ENCODE measurements at places on chromosomes 1 and 21. TPM values are rescaled to one million over a fixed set of nuclear protein-coding genes. Genes with fewer than 3 reads are reported as not detected.

Gene CD34
- 0.05 TPM for total RNA-seq

Gene SNX7
- 49.6 TPM for total RNA-seq

Gene TMEM9
- total RNA-seq: 75.8 TPM

Gene ACTA1
- 0.14 TPM for total RNA-seq

Gene ATP6V1G3
- total RNA-seq: not detected

Gene HSD3B2
- total RNA-seq: not detected

Gene BRDT
- not detected for total RNA-seq

Gene PALMD
- 0.59 TPM for total RNA-seq

Gene TXNDC12
- 63.2 TPM for total RNA-seq

Gene TMEM269
- total RNA-seq: not detected

Gene HPDL
- 1.4 TPM for total RNA-seq

Gene SLAMF7
- total RNA-seq: not detected

Gene REN
- not detected for total RNA-seq

Gene GNAT2
- not detected for total RNA-seq

Gene ZBTB8A
- 8.0 TPM for total RNA-seq

Gene EPHB2
- total RNA-seq: 58.8 TPM

Gene TEX38
- not detected for total RNA-seq

Gene MCOLN2
- 0.30 TPM for total RNA-seq

Gene CFHR3
- 0.23 TPM for total RNA-seq

Gene IKBKE
- total RNA-seq: 30.7 TPM

Gene COL24A1
- total RNA-seq: 1.8 TPM

Gene CHIA
- total RNA-seq: not detected

Gene PODN
- total RNA-seq: 1.5 TPM

Gene SPRR2B
- total RNA-seq: not detected

Gene PSMB4
- total RNA-seq: 217 TPM

Gene ETV3L
- total RNA-seq: not detected

Gene KCNJ9
- not detected for total RNA-seq

Gene CIART
- total RNA-seq: 4.8 TPM

Gene HEYL
- total RNA-seq: not detected

Gene SPATA21
- not detected for total RNA-seq

Gene NBPF6
- not detected for total RNA-seq

Gene SPRR2A
- not detected for total RNA-seq

Gene CSTB
- 4.2 TPM for total RNA-seq

Gene OR6N1
- total RNA-seq: not detected

Gene PTPN7
- total RNA-seq: not detected

Gene GPR37L1
- 0.05 TPM for total RNA-seq

Gene WNT9A
- 0.30 TPM for total RNA-seq

Gene SELL
- total RNA-seq: not detected

Gene NPR1
- 0.05 TPM for total RNA-seq

Gene CRYAA
- total RNA-seq: not detected

Gene LDLRAD2
- total RNA-seq: under 0.01 TPM

Gene VHLL
- total RNA-seq: not detected

Gene OBSCN
- total RNA-seq: 16.6 TPM

Gene MAP1LC3C
- total RNA-seq: under 0.01 TPM

Gene WNT2B
- 3.0 TPM for total RNA-seq

Gene PTPN22
- total RNA-seq: 1.5 TPM

Gene FCRL6
- total RNA-seq: not detected

Gene TCP10L
- 0.46 TPM for total RNA-seq

Gene TMPRSS3
- not detected for total RNA-seq

Gene GBP1
- total RNA-seq: 25.9 TPM

Gene HFM1
- total RNA-seq: 0.23 TPM
